ENCODE measurements at places on chromosomes 7 and 10. TPM values are rescaled to one million over a fixed set of nuclear protein-coding genes. Genes with fewer than 3 reads are reported as not detected.

DNA sequence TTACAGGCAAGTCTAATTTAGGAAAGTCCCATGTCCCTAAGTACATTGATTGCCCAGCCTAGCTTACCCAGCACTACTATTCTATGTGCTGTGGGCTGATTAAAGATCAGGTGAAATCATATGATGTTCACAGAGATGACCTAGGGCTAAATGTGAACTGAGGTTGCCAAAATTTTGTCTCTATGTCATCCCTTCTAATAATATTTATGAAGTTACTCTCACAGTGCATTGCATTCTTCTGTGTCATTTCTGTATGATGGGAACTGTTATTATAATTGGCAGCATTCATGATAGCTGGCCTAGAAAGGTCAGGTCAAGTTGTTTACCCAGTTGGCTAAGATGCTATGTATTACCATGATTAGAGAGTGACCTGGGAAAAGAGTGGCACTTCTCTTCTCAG is 2.8 kb upstream of the PDK4 start:
- no peak for DNase-seq

- DNase-seq: no peak
Measured at GRCh38 chr7:408751-409311, 110.8 kb downstream of the PDGFA start.

DNA sequence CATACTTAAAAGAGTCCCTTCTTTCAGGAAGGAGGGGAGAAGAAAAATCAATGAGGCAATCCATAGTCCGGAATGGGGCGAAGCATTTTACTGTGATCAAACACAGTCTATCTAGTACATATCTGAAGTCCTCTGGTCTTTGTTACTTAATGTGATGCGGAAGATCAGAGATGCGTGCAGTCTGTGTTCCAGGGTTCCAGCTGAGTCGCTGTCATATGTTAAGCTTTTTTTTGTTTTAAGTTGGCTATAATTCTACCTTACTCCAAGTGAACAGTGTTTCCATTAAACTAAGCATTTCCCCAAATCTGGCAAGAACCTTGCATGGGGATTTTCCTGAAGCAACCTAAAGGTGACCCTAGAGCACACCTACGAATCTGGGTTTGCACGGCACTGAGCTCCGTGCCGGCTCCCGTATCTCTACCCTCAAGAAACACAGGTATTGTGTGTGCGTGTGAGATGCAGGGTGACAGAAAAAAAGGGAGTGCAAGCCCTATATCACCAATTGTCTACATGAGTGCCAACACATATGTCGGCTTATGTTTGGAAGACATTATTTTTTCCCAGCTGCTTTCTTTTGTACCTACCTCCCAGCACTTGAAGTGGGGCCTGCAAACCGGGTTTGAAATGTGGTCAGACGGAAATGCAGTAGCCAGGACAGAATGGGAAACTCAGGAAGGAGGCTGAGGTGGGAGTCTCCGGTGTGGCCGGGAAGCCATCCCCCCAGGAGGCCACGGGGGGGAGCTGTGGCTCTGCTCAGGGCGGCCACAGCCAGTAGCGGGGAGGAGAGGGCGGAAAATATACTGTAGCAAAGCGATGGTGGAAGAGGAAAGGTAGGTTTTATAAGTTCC is 435.8 kb upstream of the MGMT start:
- DNase-seq: peak; percentile 63

GRCh38 chr10:113131613-113132261 is 181.7 kb downstream of the TCF7L2 start:
- DNase-seq: peak; percentile 98

DNA sequence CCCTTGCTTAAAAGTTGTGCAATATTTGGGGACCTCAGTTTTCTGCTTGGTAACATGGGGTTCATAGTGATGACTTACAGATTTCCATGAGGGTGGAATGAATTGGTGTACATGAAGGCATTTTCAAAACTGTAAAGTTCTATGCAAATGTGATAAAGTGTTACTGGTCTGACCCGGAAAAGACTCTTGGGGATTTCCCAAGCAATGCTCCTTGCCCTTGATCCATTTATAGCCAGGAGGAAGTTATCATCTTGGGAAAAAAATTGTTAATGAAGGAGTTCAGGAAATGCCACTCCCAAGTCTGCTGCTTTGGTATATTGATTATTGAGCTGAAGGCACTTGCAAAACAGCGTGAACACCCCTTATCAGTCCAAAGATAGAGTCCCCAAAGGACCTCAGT is 96.3 kb upstream of the ZPBP start:
- DNase-seq: no peak

DNA sequence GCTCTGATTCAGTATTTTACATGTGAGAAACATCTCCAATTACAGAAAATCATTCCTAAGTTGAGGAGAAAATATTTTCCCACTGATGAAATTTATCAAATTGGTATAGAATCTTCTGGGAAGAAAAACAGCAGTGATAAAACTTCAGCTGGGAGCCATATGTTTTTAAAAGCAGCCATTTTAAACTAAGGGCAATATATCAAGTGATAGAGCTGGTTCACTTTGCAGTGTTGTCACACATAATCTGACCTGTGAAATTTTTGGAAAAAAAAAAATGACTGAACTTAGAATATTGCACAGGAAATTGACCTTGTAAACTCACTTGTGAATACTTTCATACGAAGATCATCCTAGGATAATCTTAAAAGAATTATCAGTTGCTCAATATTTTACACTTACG is 10.5 kb upstream of the EZH2 start:
- no peak for DNase-seq

DNA sequence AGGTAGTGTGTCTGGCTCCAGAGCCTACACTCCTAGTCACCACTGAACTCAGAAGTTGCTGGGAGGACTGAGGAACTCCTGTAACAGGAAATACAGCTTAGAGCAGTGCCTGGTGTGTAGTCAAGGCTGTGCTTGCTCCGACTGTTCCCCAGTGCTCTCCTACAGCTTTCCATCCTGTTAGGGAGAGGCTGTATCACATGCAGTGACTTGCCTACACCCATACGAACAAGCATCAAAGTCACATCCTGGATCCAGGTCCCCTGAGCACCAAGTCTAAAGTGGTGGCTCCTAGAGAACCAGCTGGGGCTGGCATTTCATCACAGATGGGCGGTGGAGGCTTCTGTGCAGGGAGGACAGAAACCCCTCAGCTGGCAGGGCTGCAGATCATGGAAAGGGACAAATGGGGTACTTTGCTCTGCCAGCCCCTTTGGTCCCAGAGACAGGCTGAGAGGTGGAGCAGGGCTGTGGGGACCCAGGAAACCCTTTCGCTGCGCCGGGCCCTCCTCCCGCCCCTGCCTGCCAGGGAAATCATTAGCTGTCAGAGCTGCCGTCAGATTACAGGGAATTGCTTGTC is 7.7 kb downstream of the ASB10 start:
- DNase-seq: no peak

GNAI1 gene
- total RNA-seq: 46.7 TPM

GRCh38 chr7:77827999-77828398 is 29.4 kb downstream of the PHTF2 start:
- DNase-seq: no peak

GRCh38 chr10:79155301-79156081 is 86.7 kb downstream of the ZMIZ1 start:
- DNase-seq: peak; percentile 63

DNA sequence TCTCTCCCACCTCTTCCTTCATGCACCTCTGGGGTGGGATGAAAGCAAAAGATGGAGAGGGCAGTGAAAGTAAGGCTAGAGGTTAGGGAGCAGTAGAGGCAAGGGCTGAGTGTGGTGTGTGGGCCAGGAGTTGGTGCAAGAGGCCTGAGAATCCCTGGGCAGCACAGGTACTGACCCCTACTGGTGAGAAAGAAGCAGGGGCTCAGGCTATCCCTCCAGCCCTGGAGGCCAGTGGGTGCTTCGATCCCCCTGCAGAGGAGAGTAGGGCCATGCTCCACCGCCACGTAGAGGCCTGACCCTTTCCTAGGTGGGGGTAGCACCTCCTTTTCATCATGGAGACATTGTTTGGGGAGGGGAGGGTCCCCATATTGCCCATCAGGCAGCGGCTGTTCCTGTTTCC is 9.8 kb downstream of the CDHR1 start:
- DNase-seq: no peak

- DNase-seq: no peak
Measured at GRCh38 chr10:76178532-76179292, 747.3 kb downstream of the LRMDA start.

DNA sequence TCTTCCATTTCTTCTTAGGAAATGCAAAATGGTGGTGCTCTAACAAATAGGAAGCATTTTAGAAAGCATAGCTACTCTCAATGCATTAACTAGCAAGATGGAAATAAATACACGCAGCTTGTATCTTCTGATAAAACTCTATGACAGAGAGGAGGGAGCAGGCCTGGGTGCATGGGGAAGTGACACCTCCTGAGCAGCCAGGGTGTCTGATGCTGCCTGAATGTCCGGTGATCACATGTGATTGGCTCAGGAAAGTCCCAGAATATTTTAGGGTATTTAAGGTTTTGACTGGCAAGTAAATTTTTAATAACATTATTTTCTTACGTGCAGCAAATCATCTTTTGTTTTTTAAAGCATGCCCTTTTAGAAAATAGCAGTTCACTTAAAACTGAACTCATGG is 261.0 kb upstream of the KLF6 start:
- no peak for DNase-seq

GHRHR gene
- not detected for total RNA-seq

DNA sequence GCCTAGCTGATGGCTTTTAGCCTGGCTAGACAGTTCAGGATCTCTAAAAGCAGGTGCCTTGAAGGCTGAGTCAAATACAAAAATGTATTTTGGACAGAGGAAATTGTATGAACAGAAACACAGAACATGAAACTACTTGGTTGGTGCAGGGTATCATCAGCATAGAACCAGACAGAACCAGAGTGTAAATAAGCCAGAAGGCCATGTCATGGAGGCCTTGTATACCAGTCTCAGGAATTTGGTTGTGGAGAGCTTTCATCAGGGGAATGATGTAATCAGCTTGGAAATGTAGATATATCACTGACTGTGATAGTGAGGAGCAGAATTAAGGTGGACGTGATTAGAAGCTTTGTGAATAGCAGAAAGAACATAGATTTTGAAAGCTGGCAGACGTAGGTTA is 82.9 kb downstream of the CFTR start:
- peak; percentile 1 for DNase-seq

- no peak for DNase-seq
Measured at GRCh38 chr10:101096378-101096777, 34.6 kb downstream of the KAZALD1 start.

Data from fibroblast of the aortic adventitia (primary cell).